Ureter (tissue), 1 donor: ENCODE measurements at places on chromosomes 4 and X.
A peak's percentile ranks its signal among the peaks of the same experiment; 100 is the strongest.

- DNase-seq = no peak
These were observed 264.3 kb downstream of the RAPGEF2 start for GRCh38 chr4:159366966-159367780.

- DNase-seq = no peak
These were observed 22.4 kb upstream of the XAGE2 start for GRCh38 chrX:52346174-52347165.

GRCh38 chr4:6492861-6493657 lies 20.6 kb upstream of the PPP2R2C start:
- DNase-seq = peak; percentile 36

DNA sequence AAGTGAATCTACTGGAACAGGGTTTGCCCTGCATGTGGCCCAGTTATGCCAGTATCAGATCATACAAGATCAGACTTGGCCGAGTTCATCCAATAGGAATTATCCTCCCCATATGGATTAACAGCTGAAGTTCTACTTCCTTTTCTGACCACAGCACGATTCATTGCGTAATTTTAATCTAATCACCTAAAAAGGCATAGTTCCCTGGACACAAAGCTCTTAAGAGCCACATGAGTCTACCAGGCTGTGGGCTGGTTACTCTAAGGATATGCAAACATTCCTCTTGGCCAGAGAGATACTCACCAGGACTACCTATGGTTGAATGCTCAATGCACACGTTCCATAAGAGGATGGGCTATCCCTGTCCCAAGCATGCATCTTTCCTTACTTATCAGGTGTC lies 46.9 kb downstream of the CHST7 start:
- no peak for DNase-seq

- no peak for DNase-seq
These were observed 216.5 kb downstream of the PDHA2 start for GRCh38 chr4:96056346-96056934.

DNA sequence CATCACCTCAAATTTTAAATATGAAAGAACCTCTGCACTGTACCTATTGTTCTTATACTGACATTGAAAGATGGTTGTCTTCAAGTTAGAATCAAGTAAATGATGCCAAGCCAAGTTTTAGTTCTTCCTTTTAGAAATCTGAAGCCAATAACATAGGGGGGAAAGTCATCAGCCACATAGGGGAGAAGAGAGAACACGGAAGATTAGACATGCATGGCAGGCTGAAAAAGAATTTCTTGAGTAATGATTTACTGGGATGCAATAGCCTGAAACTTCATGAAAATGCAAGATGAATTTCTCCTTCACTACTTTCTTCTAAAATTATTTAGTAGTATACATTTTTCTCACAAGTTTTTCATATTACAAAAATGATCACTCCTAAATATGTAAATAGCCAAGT lies 13.6 kb upstream of the EPGN start:
- DNase-seq = no peak

GRCh38 chrX:23764188-23764984 lies 18.6 kb upstream of the SAT1 start:
- no peak for DNase-seq

- DNase-seq = no peak
These were observed 190.6 kb downstream of the CEP135 start for GRCh38 chr4:56139241-56139827.

DNA sequence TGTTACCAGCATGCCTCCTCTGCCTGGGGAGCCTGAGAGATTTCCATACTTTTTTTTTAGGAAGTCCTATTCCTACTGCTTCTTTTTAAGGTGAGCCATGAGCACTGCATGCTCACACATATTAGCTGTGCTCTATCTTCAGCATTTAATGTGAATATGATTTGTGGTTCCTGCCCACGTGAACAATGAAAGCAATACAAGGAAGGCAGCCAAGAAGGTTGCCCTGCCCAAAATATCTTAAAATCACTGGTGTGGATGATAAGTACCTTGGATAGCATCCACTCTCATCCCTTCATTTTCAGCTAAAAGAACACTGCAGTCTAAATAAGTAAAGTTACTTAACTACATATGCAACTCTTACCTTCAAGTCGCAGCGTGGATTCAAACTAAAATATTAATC lies 607.5 kb downstream of the PACRGL start:
- no peak for DNase-seq

DNA sequence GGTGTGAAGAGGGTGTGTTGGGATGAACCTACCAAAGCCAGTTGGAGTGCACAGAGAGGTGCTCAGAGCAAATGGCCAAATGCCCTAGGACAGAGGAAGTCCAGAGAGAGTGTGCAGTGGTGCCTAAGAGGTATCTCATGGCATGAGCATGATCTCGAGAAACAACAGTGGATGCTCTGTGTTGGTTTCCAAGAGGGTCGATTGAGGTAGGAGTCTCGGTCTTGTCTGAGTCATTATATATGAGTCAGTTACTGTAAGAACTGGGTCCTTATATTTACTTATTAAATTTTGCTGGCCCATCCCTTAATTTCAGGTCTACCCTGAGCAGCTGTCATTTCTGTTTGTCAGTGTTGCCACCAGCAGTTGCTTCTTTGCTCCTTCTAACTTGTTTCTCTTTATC lies 86.6 kb upstream of the TMEM150C start:
- DNase-seq = no peak

- no peak for DNase-seq
These were observed 188.8 kb downstream of the PPP3CA start for GRCh38 chr4:101158507-101158906.

DNA sequence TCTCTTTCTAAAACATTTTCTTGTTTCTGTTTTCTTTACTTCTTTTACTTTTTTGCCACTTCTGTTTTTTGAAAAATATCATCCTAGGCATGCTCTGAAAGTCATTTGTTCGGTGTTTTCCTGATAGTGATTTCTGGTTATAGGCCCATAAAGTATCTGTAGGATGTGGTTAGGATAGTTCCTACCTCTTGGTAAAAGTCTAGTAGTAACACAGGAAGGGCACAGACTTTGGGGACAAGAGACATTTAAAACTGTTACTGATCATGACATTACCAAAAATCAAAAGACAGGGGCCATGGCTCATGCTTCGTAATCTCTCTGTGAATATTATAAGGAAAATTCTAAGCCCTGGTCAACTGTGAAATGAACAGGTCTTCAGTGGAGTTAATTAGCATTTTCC lies 44.8 kb downstream of the FHL1 start:
- DNase-seq = no peak

DNA sequence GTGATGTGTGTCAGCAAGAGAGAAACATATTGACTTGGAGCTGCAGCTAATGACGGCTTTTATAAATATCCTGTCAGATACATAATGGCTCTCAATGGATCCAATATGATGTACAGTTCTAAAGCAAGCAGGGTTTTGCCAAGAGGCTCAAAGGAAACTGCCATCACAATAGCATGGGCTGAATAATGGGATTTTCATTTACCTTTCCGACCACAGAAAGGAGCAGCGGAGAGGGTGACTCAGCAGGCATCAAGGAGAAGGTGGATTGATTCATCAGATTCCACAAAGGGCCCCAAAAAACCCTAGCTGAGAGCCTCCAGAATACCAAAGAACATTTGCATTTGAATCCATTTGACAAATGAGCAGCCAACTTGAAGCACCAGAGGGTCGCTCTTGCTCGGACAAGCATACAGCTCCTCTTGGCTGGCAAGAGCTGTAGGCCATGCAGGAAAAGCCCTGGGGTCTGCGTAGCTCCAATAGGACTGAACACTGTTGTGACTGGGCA lies 355.7 kb upstream of the NOCT start:
- no peak for DNase-seq

GRCh38 chr4:82779032-82779431 lies 19.6 kb downstream of the SCD5 start:
- DNase-seq = no peak

GRCh38 chr4:152851226-152851625 lies 71.5 kb downstream of the ARFIP1 start:
- DNase-seq = no peak

DNA sequence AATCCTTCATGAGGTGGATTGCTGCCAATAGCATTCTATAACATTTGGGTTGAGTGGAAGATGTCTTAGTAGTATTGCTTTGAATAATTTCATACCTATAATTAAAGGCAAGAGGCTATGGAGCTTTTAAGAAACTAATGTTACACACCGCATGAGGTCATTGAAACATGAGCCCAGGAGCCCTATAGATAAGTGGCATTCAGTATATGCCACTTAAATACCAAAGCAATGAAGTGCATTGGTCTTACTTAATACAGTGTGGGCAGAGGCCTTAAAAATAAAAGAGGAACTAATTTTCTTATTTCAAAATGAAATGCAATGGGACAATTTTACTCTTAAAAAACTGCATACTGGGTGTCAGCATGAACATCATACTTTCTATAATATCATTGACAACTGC lies 47.5 kb downstream of the SPATA18 start:
- DNase-seq = no peak

- DNase-seq = no peak
These were observed 11.5 kb upstream of the CAMK2D start for GRCh38 chr4:113773014-113773413.

GRCh38 chr4:26385690-26386089 lies 64.9 kb downstream of the RBPJ start:
- DNase-seq = no peak

DNA sequence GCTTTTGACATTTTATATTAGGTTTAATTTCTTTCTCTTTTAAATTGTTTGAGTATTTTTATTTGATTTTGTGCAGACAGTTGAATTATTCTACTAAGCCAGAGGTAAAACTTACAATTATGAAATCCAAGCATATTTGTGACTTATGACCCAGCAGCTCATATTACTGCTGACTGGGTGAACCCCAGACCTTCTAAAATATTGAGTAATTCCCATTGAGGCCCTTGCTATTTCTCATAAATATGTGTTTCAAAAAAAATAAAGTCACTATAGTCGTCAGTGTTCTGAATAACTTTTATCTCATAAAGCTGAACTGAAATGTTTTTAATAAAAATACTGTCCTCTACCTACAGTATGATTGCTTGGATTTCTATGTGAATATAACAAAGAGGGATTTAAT lies 303.1 kb downstream of the IQCM start:
- no peak for DNase-seq

GRCh38 chr4:43330288-43330687 lies 437.8 kb downstream of the GRXCR1 start:
- DNase-seq = no peak

- no peak for DNase-seq
These were observed 81.8 kb upstream of the SOD3 start for GRCh38 chr4:24713604-24714003.

GRCh38 chr4:57318703-57319102 lies 208.5 kb upstream of the IGFBP7 start:
- DNase-seq = no peak

- DNase-seq = no peak
These were observed 157.9 kb downstream of the MAGEB5 start for GRCh38 chrX:26373829-26374228.

GRCh38 chr4:122716825-122717448 lies 15.6 kb upstream of the BBS12 start:
- peak; percentile 50 for DNase-seq

DNA sequence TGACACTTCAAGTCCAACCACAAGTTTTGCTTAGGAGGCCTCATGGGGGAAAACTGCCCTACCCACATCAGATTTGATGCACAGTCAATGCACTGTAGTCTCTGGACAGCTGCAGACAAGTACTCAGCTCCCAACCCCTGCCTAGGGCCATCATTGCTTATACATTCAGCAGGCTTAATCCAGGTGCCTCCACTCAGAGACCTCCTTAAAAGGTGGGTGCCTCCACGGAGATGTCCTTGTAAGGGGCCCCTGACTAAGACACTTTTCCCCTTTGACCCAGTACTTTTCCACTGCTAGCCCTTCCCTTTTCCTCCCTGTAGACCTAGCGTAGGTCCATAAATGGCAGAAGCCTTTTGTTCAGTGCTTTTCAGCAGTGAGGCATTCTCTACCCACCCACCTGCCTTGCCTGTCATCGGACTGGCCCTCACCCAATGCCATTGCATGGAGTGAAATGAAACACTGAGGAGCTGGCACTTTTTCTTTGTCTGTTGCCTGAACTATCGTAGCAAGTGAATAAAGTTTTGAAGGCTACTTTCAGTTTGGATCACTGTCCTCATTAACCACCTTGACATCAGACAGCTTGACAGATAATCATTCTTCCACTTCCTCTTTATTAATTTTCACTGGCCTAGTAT lies 23.8 kb upstream of the PLK4 start:
- DNase-seq = no peak

DNA sequence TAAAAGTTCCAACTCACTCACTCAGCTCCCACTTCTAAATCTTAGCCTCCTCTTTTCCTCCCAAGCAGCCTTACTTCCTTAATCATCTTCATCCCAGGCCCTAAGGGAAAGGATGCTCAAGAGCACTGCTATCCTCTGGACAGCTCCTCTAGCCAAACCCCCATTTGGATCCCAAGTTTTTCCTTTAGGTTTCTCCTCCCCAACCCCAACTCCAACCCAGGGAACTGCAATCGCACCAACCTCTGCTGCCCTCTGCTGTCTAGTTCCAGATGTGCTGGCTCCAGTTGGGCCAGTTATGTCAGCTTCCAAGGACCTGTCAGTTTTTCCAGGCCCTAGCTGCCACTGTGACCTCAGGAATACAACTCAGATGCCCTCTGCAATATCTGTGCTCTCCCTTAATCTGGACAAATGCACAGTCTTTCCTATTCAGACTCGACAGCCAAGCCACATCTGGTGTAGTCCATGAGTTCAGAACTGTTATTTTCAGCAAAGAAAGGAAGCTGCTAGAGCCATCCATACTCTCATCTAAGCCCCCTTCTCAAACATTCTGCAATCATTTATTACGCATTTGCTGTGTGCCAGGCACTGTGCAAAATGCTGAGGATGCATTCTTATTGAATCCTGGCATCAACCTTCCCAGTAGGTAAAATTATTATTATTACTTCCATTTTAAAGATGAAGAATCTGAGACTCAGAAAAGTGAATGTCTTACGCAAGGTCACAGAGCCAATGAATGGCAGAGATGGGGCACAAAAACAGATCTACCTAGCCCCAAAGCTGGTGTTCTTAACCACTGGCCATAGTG lies 12.3 kb upstream of the XPNPEP2 start:
- DNase-seq = no peak

DNA sequence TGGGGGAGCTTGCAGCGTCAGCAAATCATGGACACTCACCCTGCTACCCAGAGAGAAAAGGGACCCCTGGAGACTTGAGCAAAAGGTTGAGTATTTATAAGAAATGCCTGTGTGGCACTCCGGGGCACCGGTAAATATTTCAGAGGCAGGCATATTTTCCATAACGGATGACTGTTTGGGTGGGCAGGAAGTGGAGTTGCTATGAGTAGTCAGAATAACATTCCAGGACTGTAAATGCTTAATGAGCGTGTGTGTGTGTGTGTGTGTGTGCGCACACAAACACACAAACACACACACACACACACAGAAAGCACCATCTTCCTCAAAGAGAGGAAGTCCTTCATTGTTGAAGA lies 74.6 kb downstream of the MXRA5 start:
- no peak for DNase-seq

GRCh38 chr4:71272976-71273375 lies 65.8 kb upstream of the SLC4A4 start:
- DNase-seq = no peak
